ENCODE measurements at places on chromosomes 12 and 14.

- DNase-seq, result no peak
Observed at GRCh38 chr12:48145981-48146380, 11.3 kb downstream of the ASB8 start.

- no peak for DNase-seq
Observed at GRCh38 chr12:112838731-112839130, 47.2 kb downstream of the RPH3A start.

DNA sequence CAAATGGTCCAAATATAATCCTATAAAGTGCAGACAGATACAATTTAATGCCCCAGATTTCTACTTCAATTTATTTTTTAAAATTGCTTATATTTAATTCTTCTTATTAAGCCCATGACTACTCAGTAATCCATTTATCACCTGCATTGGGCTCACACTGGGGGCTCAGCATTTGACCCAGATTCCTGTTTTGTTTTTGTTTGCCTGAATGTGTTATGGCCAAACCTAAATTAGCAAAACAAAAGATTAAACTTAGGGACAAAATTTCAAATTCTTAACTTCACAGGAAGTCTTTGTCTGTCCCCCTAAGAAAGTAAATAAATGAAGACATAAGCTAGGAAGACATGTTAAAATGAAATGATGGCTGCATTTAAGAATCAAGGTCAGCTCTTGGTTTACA, 322.3 kb downstream of the RMST start:
- DNase-seq, result no peak

DNA sequence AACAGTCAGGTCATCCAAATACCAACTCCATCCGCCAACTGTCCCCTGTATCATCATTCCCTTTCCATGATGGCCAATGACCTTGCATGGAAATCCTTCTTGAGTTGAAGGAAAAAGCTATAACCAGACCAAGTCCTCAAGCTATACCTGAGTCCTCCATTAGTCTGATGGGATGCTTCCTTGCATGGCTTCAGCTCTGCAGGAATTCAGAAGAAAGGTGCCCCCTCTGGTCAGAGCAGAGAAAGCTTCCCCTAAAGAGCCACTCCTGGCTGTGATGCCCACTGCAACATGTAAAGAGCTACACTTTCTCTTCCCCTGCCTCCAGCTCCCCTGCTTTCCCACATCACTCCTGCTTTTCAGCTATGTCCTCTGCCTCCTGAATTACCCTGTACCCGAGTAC, 43.1 kb upstream of the FKBP4 start:
- no peak for DNase-seq

GRCh38 chr12:66197495-66197921, 8.5 kb downstream of the IRAK3 start:
- no peak for DNase-seq

DNA sequence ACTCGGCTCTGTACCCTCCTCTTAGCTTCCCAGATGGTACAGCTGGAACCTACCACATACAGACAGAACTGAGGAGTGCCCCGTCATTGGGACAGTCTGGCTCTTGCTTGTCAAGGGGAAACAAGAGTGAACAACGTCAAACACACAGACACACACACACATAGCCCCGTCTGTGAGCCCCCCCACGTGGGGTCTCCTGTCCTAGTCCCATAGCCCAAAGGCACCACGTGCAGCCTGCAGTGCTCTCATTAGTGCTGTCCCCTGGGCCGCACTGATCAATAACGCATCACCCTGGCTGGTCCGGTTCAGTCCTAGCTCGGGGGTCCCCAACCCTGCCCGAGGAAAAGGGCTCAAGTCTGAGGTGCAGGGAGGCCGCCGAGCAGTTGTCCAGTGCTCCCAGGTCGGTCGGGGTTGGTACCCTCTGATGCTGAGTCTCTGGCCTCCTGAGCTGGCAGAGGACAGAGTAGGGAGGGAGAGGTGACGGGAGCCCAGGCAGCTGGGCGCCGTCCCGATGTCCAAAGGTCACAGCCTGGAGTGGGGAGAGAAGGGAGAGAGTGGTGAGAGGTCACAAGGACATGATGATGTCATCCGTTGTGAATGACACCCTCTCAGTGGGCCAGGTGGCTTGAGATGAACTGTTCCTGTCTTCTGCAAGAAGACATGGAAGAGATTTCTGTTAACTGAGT, 105.4 kb upstream of the NOS1 start:
- DNase-seq, result no peak

GRCh38 chr12:119340578-119340977, 6.0 kb downstream of the CCDC60 start:
- DNase-seq, result no peak

GRCh38 chr14:65966188-65966587, 520.0 kb upstream of the CCDC196 start:
- DNase-seq, result no peak

DNA sequence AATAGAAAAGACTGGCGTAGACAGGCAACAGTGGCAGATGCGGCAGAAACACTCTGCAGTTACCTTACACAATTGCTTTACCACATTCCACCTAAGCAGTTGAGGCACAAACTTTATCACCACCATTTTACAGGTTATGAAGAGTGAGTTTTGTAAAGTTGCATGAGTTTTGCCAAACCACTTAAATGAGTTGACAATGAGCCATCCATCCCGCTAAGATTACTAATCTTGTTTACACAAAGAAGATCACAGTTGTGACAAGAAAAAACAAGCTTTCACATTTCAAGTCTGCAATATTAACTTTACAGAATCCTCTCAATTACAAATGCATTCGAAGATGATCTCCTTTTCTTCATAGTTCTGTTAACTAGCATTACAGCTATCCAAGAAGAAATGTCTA, 1.8 kb downstream of the TMCC3 start:
- no peak for DNase-seq

Measured in colonic mucosa (tissue), 4 donors.